Stimulated activated CD4-positive, alpha-beta T cell treated with anti-CD3 and anti-CD28 coated beads, Interleukin-4, amount 100 ng/mL, for 1 hour (primary cell): ENCODE measurements at places on chromosomes 16 and 17.

DNA sequence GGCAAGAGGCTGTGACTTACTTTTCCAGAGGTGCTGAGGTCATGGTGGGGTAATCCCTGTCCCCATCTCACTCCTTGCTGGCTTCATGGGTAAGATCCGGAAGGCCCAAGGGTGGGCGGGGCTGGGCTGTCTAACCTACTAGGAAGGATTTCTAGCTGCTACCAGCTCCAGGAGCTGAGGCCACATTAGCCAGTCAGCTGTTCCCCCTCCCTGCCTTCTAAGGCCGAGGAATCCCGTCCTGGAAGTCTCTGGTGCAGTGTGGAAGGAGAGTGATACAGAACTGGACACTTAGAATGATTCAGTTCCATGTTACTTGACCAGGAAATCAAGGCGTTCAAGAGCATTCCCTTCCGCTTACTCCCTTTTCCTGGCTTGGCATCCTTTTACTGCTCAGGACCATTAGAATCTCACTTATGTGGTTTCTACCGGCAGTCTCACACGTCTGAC lies 8.9 kb downstream of the GNGT2 start:
- no peak for DNase-seq

DNA sequence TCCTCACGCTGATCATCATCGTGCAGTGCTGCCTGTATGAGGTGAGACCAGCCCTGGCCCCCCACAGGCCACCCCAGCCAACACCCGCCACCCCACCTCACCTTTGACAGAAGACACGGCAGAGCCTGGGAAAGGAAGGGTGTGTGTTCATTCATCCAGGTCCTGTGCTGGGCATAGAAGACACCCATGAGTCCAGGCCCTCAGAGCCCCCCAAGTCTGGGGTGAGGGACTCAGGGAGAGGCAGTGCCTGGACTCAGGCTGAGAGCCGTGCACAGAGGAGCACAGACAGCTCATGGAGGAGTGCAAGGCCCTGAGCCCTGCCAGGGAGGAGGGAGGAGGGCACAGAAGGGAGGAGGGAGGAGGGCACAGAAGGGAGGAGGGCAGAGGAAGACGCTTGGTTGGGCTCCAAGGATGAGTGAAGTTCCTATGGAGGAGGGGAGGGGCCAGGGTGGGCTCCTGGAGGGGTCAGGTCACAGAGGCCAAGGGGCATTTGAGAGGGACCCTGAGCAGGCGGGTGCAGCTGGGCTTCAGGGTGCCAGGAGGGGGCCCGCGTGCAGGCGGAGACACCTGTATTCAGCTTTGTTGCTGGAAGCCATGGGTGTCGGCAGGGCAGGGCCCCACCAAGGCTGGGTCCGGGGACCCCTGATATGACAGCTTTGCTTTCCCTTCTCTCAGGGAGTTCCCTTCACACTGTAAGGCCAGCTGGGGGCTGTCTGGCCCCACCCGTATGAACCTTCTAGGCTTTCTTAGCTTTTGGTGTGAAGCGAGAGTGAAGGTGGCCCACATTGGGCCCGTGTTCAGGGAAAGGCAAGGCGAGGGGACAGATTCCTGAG lies 11.4 kb downstream of the TAX1BP3 start:
- DNase-seq = no peak

DNA sequence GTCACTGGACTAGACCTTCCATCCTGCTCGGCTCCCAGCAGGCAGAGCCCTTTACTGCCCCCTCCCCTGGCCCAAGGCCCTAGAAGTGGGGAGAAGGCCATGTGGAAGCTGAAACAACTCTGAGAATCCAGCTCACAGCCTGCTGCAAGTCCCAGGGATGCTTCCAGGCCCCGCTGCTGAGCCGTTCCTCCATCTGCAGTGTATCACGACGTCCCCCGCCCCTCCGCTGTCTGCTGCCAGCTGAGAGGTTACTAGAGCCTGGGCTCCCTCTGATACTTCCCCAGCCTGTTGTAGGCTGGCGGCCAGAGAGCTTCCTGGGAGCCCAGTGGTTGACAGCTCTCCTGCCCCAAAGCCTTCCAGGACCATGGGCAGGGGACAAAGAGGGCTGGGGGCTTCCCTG lies 118.2 kb downstream of the MGAT5B start:
- DNase-seq = no peak

DNA sequence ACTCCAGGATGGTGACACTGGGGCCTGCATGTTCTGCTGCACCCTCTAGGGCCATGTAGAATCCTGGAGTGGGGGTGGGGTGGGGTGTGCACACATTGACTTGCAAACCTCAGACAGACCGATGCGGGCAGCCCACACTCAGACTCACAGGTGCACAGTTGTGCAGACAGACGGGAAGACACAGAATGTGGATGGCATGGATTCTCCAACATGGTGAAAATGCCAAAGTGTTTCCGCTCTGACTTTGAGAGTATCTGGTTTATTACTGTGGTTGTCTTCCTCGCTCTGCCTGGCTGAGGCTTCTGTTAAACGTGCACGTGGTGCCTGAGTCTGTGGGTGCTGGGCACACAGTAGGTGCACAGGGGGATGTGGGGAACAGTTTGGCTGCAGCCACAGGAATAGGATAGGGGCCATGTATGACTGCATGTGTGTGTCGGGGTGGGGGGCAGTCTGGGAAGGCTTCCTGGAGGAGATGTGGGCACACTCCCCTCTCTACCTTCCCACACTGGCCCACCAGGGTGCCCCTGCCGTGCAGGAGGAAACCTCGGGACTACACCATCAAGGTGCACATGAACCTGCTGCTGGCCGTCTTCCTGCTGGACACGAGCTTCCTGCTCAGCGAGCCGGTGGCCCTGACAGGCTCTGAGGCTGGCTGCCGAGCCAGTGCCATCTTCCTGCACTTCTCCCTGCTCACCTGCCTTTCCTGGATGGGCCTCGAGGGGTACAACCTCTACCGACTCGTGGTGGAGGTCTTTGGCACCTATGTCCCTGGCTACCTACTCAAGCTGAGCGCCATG lies 9.0 kb upstream of the ADGRG3 start:
- no peak for DNase-seq

DNA sequence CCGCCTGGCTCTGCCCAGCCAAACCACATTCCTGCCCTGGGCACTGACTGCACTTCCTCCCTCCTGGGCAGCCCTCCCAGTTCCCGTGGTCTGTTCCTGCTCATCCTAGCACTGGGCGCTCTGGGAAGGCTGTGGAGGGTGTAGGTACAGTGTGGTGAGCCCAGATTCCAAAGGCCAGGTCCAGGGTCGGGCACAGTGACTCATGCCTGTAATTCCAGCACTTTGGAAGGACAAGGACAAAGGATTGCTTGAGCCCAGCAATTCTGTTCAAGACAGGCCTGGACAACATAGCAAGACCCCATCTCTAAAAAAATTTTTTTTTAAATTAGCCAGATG lies 30.6 kb downstream of the C16orf74 start:
- no peak for DNase-seq

- DNase-seq = no peak
Observed at GRCh38 chr16:55439101-55439690, 39.8 kb upstream of the MMP2 start.

- peak; percentile 38 for DNase-seq
Observed at GRCh38 chr17:20234276-20234675, 225.1 kb downstream of the SPECC1 start.

DNA sequence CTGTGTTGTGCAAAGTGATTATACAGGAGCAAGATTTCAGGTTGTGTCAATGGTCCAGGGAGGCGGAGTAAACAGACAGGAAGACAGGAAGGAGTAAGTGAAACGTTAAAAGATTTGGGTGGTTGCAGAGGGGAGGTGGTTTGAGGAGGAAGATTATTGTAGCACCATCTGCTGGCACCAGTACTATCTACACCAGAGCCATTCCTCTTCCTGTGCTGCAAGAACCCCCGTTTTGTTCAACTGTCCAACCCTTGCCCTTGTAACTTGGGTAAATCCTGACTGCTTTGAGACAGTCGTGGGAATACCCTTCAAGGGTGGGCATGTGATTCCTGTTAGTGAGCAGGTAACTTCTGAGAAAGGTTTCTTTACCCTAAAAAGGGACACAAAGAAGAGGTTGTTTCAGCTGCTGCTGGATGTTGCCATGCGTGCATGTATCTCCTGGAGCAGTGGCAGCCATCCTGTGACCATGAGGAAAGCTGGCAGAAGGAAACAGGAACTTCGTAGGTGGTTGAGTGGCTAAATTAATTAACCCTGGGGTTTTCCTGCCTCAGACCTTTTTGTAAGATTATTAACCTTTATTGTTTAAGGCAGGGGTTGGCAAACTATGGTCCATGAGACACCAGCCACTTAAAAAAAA lies 124.1 kb downstream of the PRKCA start:
- peak; percentile 14 for DNase-seq

- no peak for DNase-seq
Observed at GRCh38 chr16:72179204-72179970, 7.4 kb upstream of the PMFBP1 start.

DNA sequence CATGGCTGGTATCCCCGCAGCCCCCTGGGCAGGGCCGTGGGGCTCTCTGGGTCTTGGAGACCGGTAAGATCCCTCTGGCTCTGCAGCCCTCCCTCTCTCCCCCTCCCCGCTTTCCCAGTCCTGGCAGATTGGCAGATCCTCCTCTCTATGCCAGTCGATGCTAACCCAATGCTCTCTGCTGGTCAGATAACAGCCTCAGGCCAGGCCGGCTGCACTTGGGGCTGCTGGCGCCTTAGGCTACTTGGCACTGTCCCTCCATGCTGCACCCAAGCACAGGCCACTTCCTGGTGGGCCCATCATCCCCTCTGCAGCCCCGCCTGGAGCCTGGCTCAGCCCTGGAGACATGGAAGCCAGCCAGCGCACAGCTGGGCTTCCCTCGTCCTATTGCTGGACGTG lies 81.7 kb downstream of the RTN4RL1 start:
- no peak for DNase-seq

DNA sequence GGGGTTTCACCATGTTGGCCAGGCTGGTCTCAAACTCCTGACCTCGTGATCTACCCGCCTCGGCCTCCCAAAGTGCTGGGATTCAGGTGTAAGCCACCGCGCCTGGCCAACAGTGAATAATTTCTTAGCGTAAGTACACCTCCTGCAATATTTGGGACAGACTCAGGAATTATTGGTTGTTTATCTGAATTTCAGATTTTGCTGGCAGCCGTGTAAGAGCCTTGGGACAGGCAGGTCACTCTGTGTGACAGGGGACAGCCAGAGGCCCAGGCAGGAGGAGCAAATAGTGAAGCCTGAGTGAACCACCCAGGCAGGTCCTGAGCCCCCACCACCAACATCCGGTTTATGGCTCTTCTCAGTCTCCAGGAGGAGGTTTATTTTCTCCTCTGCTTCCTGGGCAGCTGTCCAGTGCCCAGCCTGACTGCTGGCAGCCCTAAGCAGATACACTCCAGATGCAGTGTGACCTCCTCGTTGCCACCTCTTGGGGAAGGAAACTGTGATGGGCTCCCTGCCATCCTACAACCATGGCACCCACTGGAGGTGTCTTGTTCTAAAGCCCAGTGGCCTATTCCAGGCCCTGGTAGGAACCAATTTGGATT lies 26.2 kb upstream of the ADORA2B start:
- DNase-seq = no peak

DNA sequence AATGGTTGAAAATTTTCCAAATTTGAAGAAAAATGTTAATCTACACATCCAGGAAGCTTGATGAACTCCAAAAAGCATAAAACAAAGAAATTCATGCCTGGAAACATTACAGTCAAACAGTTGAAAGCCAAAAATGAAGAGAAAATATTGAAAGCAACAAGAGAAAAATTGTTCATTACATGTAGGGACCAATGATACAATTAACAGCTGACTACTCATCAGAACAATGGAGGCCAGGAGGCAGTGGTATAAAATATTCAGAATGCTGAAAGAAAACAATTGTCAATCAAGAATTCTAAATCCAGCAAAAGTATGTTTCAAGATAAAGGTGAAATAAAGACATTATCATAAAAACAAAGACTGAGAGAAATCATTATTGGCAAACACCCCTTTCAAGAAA lies 21.6 kb downstream of the RCVRN start:
- no peak for DNase-seq

DNA sequence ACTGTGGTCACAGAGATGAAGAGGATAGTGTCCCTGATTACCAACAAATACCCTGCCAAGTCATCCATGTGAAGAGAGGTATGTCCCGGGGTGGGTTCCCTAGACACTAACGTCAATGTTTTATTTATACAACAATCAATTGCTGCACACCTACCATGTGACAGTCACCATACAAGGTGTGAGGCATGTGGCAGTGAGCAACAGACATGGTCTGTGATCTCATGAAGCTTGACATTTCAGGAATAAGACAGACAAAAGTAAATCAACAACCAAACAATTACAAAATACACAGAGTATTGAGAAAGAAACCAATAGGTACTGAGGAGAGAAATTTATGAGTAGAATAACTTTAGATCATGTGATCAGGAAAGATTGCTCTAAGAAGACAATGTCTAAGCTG lies 268.6 kb downstream of the MRTFB start:
- no peak for DNase-seq

- DNase-seq = no peak
Observed at GRCh38 chr16:65070831-65071432, 50.9 kb downstream of the CDH11 start.

DNA sequence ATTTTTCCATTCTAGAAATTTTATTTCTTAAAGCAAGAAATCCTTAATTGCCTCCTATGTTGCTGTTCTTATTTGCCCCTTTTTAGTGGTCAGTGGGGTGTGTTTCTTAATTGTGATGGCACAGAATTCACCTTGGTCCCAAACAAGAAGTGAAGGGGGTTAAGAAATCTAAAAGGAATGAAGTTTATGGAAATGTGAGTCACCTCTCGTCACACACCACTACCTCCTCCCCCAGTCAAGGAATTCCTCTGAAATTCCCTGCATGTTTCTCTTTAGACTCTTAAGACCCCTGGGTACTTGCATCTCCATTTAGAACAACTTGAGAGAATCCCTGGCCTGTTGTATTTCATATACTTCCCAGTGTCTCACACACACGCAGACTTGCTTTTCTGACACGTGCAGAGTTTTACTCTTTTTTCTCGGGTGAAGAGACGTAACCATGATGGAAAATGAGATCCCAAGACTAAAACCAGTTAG lies 247.4 kb downstream of the PRKCA start:
- DNase-seq = no peak

GRCh38 chr16:2896480-2897010 lies 13.5 kb downstream of the FLYWCH2 start:
- no peak for DNase-seq

GRCh38 chr16:19288872-19289799 lies 3.6 kb downstream of the CLEC19A start:
- no peak for DNase-seq

GRCh38 chr16:29307598-29308507 lies 98.7 kb downstream of the NPIPB11 start:
- no peak for DNase-seq

GRCh38 chr16:714558-715476 lies at the start of gene METRN:
Gene METRN (plus strand): TSS chr16:715118. CDS start chr16:715290, 172 bp downstream.
- DNase-seq = peak; percentile 94

GRCh38 chr16:56514845-56515244 lies 5.0 kb downstream of the BBS2 start:
- no peak for DNase-seq

DNA sequence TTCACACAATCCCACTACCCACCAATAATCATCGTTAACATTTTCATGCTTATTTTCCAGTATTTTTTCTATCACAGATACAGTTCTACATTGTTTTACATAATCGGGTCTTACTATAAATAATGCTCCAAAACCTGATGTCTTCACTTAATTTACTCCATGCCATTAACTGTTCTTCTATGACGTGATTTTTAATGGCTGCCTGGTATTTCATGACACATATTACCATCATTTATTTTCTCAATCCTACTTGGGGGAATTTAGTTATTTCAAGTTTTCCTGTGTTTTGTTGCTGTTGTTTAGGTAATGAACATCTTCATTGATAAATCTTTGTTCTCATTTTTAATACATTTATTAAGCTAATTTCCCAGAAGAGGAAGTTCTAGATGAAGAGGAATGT lies 14.7 kb downstream of the LPO start:
- no peak for DNase-seq
